ENCODE measurements at places on chromosomes 6 and 20.

GRCh38 chr6:104521176-104521575, 338.5 kb downstream of the HACE1 start:
- no peak for DNase-seq

DNA sequence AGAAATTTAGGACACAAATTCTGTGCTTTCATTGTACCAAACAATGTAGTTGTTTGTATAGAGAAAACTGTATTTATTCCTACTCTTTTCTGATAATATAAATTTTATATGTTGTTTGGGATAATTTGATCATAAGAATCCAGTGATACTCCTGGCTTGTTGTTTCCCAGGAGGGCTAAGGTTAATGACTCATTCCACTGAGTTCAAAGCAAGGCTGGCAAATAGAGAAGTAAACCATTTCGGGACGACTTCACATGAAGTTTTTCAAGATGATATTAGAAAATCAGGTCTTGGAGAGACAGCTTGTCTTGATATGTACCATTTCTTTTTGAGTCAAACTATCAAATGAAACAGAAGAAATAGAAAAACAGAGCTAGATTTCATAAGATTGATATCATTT, 326.1 kb upstream of the CNR1 start:
- DNase-seq: no peak

DNA sequence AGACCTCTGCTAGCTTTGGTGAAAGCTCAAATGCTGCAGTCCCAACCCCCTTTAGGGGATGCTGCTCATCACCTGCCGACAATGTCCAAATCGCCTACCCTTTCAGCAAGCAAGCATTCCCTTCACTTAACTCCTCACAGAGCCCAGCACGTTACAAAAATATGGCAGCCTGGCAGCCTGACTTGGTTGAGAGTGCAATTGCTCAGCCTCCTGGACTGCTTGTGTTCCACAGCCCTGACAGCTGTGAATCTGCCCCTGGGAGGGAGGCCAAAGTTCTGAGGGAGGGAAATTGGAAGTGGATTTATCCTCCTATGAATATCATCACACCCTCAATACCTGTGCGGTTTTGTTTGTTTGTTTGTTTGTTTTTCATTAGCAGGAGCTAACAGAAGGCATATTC, 231.0 kb downstream of the HIVEP2 start:
- DNase-seq: no peak

DNA sequence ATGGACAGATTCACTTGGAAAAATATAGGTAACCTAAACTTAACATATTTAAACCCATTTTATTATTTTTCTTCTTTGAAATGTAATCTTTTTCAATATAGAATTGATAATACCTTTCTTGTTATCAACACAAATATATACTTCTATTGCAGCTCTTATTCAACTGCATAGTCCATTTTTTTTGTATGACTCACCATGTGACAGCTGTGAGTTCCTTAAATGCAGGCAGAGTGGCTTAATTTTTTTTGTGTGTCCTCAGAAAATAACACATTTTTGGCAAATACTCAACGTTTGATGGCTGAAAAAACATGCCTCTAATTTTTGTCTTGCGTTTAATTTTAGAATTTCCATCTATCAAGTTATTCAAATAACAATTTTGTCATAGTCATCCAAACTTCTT, 454.8 kb downstream of the PHF3 start:
- DNase-seq: no peak

GRCh38 chr6:7992002-7992815, 72.0 kb downstream of the BLOC1S5 start:
- no peak for DNase-seq

DNA sequence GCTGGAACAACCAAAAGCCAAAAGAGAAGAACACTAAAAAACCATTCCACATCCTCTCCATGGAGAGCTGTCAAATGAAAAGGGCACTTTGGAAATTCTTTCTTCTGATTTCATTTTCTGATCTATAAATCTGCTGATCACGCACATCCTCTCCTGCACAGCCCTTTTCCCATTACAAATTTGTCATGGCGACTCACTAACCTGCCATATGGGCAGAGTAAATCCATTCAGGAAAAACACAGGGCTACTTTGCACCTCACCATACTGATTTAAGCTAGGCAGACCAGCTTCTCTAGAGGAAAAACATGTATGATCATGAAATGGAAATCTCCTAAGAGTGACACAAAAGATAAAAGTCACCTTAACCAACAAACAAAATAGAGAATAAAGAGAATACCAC, 26.0 kb downstream of the TOMM6 start:
- DNase-seq: no peak

DNA sequence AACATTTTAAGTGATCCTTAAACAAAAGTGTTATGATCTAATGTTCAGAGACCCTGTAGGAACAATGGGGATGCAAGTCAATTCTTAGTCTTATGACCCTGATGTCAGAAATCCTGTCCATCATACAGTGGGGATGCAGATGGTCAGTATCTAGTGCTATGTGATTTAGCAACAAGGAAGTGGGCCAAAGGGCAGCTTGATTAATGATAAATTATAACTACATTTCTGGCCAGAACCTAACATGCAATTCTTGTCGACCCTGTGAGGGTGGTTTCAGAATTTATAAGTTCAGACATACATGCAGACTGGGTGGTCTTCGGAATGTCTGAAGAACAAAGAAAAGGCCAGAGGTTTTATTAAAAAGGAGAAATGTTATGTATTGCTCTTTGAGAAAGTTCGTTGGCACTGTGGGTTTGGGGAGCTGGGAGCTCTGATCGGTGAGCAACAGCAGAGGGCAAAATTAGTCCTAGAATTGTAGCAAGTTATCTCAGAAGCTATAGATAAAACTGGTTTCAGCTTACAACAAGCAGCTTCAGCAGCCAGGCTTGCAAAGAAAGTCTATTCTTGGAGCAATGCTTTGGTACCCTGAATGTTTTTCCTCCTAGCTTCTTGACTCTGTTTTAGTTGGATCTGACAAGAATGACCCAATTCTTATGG, 50.8 kb downstream of the RPF2 start:
- DNase-seq: no peak

GRCh38 chr20:45173522-45173921, 1.2 kb upstream of the PI3 start:
- DNase-seq: no peak

GRCh38 chr20:39623584-39624234, 661.6 kb downstream of the DHX35 start:
- DNase-seq: no peak

DNA sequence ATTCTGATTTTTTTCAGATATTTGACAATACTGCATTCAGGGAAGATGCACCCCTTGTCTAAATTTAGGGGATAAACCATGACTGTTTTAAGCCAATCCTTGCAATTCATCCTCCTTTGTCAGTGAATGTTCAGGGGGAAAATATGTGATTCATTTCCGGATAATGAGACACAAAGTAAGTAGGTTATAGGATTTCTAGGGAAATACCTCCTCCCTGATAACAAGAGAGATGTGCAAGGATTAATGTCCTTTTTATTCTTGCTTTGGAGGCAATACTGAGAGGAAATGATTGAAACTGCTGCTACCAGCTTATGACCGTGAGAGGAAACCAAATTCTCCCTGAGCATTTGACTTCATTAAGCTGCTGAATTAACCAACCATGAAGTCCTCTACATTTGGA, 161.3 kb upstream of the EYA4 start:
- no peak for DNase-seq

DNA sequence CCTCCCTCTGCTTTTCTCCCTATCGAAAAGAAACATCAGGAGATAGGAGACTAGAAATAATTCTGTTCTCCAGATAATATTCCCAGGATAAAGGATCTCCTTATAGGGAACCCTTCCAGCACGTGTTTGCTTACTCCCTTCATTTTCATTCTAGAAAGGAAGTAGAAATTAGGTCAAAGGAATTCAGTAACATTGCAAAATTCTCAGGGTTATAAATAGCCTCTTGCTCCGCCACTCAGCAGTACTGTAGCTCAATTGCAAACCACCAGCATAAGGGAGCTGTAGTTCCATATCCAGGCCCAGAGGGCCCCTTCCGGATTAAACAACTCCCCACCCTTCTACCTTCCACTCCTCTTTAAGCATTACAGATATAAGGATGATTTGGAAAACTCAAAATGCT, 6.2 kb downstream of the ELMO2 start:
- DNase-seq: no peak

DNA sequence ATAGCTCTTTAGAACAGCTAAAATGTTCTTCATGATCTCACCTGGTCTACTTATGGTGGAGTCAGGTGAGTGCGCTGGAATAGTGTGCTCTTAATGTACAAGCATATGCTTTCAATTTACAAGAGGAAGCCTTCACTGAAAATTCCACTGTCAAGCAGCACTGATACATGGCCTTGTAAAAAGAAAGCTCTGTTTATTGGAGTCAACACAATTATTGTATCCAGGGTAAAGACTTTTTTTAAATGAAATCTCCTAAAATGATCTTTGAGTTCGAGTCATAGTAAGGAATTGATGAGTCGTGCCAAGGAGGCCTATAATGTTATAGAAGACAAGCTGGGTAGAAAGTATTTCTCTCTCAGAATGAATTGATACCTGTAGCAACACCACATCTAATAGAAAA, 41.6 kb upstream of the CARMIL1 start:
- DNase-seq: no peak

- no peak for DNase-seq
These were observed 101.0 kb downstream of the CENPW start for GRCh38 chr6:126440923-126441322.

DNA sequence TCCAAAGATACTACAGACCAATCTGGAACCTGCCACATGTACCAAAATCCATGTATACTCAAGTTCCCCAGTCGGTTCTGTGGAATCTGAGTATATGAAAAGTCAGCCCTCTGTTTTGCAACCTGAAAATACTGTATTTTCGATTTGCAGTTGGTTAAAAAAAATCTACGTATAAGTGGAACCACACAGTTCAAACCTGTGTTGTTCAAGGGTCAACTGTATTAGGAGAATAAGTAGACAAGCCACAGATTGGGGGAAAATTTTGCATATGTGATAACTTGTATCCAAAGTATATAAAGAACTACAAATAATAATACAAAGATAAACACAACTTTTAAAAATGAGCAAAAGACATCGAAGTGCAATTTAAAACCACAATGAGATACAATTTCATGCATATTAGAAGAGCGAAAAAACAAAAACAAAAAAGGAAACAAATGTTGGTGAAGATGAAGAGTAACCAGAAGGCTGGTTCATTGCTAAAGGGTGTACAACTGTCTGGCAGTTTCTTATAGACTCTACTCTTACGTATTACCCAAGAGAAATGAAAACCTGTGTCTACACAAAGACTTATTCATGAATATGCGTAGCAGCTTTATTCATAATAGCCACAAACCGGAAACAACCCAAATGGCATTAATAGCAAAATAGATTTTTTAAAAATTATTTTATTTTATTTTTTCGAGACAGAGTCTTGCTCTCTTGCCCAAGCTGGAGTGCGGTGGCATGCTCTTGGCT, 180.8 kb downstream of the BCAS1 start:
- no peak for DNase-seq

GRCh38 chr6:132751306-132751705, 6.4 kb downstream of the VNN2 start:
- no peak for DNase-seq

- DNase-seq: no peak
These were observed 131.9 kb downstream of the ERMARD start for GRCh38 chr6:169883316-169883715.

DNA sequence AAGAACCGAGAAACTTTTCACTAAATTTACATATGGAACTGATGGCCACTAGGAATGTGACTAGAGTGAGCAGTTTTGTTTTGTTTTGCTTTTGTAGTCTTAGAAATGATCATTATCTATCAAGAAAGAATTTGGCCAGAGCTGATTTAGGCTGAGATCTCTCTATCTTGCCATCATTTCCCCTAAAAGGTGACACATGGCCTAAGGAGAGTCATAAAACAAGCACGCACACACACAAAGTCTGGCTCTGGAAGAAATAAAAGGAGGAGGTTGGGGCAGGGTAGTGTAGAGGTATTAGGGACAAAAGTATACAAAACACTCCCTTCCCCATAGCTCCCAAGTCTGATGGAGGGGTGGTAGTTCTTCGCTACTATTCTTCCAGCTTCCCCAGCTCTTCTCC, 56.4 kb downstream of the RIPOR2 start:
- no peak for DNase-seq

DNA sequence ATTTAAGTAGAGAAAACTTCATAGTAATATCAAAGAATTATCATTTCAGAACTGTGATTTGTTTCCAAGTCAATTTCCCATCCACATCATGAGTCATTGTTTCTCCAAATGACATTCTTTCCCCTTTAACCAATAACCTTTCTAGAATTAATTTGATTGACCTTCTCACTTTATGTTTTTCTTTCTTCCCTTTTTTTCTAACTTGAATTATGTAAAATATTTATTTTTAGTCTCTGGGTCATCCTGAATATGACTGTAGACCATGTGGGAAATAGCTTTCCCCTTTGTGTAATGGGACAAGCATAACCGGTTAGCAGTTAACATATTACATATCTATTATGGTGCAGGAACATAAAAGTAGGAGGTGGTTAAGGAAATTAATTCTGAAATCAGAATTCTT, 291.1 kb downstream of the GJA1 start:
- no peak for DNase-seq

GRCh38 chr6:161169696-161170095, 104.2 kb downstream of the AGPAT4 start:
- DNase-seq: no peak

DNA sequence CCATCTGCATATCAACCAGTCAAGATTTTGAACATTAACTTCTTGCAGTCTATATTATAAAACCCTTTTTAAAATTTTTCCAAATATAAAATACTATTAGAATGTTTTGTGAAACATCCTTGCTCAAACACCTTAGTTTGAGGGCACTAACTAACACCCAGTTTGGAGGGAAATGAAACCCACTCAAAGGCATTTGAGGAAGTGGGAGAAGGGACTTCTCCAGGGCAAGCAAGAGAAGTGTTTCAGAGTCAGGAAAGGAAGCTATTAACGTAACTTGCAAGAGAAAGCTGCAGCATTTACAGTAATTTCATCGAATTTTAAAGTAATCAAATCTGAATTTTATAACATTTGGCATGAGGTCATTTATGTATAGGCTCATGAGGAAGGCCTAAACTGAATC, 21.3 kb downstream of the MTFR2 start:
- no peak for DNase-seq

- no peak for DNase-seq
These were observed 42.2 kb downstream of the TBC1D7 start for GRCh38 chr6:13286181-13286580.

DNA sequence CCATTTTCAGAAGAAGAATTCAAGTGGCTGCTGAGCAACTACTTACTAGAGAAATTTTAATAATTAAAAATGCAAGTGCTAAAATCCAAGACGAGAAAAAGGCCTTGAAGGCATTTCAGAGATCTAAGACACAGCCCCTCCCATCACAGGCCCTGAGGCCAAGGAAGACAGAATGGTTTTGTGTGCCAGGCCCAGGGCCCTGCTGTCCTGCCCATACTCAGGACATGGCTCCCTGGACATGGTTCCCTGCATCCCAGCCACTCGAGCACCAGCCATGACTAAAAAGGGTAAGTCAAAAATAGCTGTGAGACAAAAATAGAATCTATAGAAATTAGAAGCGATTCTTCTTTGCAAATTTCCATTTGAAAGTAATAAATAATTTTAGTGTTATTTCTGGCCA, 364.9 kb downstream of the COL12A1 start:
- DNase-seq: no peak

- no peak for DNase-seq
These were observed 88.0 kb downstream of the BANF2 start for GRCh38 chr20:17787816-17788215.

- DNase-seq: no peak
These were observed 40.1 kb downstream of the SLC24A3 start for GRCh38 chr20:19252451-19253120.

All from neural crest cell (in vitro differentiated cells).